Liver (tissue), 10 donors: ENCODE measurements at places on chromosomes 3 and 15. TPM values are rescaled to one million over a fixed set of nuclear protein-coding genes. Genes with fewer than 3 reads are reported as not detected.

The OR5H6 gene
- not detected for total RNA-seq

The VEPH1 gene
- 0.65 TPM for total RNA-seq

GRCh38 chr3:32193101-32193500 is 45.4 kb upstream of the CMTM8 start:
- DNase-seq: no peak

DNA sequence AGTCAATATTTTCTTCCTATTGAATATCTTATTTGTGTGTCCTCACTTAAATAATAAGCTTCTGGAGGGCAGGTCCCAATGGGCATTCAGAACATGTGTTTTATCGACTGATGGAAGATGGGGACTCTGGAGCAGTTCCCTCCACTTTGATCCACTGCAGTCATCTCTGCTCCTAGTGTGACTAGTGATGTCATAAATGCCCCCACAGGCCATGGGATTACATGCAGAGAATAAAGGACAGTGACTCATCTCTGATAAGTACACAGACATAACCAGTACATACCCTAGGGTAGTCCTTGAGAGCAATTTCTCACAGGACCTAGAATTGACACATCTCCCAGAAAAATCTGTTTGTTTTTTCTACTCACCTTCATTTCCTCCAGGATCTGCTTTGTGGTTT is 49.4 kb upstream of the FMN1 start:
- DNase-seq: no peak

- DNase-seq: no peak
Observed at GRCh38 chr3:127203024-127203423, 10.1 kb downstream of the PRR23E start.

The ROPN1 gene
- total RNA-seq: not detected

DNA sequence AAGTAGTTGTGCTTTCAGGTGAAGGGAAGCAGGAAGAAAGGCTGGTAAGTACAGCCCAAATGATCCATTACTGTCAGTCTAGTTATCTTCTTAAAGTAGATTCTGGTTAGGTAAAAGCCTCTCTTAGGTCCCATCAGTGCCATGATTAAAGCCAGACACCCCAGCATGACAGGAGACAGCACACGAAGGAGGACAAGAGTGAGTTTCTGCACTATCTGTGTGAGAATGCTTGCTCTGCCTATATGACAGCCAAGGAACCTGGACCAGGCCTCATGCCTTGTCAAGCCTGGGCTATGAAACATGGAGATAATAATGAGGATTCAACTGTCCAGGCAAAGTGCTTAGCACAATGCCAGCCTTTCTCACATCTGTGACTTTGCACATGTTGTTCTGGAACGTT is 13.5 kb upstream of the FILIP1L start:
- DNase-seq: no peak

GRCh38 chr3:116165135-116165534 is 280.2 kb downstream of the LSAMP start:
- DNase-seq: no peak

DNA sequence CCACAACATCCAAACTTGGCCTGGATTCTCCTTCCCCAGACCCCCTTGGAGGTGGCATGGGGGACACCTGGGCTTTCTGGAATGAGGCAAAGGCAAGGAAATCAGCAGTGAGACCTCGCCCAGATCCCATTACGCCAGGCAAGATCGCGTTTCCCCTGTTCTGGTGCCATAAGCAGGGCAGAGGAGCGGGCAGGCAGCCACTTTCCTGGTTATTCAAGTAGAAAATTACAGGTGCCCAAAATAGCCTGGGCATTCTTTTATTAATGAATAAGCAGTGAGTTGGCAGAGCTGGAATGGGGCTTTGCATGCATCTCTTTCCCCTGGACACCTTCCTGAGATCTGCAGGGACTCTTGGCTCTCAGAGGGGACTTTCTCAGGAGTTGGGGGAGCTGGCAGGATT is 31.5 kb upstream of the FAM107A start:
- DNase-seq: no peak

GRCh38 chr3:10706156-10706739 is 109.8 kb upstream of the SLC6A11 start:
- no peak for DNase-seq

GRCh38 chr3:168116279-168116678 is 20.6 kb upstream of the GOLIM4 start:
- DNase-seq: no peak

The CPA3 gene
- total RNA-seq: 0.42 TPM

DNA sequence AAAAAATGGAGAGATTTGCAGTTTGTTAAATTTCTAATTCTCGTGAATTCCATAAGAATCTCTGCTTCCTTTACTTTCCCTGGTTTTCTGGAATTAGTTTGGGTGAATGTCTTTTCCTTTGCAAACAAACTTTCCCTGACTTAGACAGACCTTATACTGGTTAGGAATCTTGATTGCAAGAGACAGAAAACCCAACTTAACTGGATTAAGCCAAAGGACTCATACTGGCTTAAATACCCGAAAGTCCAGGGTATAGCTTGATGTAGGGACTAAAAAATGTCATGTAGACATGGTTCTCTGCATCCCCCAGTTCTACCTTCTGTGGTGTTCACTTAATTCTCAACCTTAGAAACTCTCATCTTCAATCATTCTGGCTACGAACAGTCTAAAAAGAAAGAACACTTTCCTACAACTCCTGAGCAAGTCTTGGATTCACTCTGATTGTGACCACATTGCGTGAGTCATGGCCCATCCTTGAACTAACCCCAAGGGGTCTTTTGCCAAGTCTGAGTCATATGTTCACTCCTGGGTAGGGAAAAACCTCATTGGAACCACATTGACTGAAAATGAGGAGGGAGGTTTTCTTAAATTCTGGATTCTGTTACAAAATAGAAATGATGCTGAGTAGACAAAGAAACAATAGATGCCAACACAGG is 136.0 kb upstream of the DAZL start:
- DNase-seq: no peak
